ENCODE measurements at places on chromosomes 4 and X. TPM values are rescaled to one million over a fixed set of nuclear protein-coding genes. Genes with fewer than 3 reads are reported as not detected.

- DNase-seq: no peak
Observed at GRCh38 chr4:85607624-85608023, 132.7 kb downstream of the ARHGAP24 start.

The MAGEB10 gene
- not detected for total RNA-seq

The FRG2 gene
- total RNA-seq: 0.18 TPM

GRCh38 chr4:82965763-82966162, 44.9 kb downstream of the LIN54 start:
- no peak for DNase-seq

DNA sequence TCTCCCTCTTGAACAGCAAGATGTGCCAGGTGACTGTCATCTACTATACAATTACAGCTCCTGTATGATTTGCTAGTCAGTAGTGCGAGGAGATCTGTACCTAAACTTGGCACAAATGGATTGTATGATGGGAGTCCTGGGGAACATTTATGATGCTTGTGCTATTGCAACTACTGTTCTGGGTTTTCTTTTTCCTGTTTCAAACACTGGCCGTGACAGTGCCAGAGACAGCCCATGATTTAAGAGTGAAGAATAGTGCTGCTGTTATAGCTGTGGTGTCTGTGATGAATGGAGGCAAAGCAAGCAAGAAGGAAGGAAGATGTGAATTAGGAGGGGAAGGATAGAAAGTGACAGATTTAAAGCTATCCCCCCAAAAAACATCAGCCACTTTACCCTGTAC, 1868.9 kb downstream of the PCDH7 start:
- no peak for DNase-seq

GRCh38 chr4:163590619-163591264, 96.3 kb downstream of the TMA16 start:
- DNase-seq: no peak

GRCh38 chrX:119573222-119573621, 1.1 kb upstream of the UBE2A start:
- DNase-seq: no peak

DNA sequence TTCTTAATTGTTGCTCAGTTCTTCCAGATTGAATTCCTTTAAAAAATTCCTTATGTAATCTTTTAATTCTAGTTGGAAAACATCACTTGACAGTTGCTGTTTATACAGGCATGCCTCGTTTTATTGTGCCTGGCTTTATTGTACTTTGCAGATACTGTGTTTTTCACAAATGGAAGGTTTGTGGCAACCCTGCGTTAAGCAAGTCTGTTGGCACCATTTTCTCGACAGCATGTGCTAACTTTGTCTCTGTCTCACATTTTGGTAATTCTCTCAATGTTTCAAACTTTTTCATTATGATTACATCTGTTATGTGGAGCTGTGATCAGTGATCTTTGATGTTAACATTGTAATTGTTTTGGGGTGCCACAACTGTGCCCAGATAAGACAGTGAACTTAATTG, 33.4 kb downstream of the ZCCHC12 start:
- no peak for DNase-seq

GRCh38 chrX:67555578-67556203, 11.9 kb downstream of the AR start:
- DNase-seq: peak; percentile 9

The PCDH11X gene
- total RNA-seq: 47.7 TPM

The RRH gene
- not detected for total RNA-seq

The CLNK gene
- total RNA-seq: not detected

GRCh38 chr4:8079031-8079885, 79.4 kb downstream of the ABLIM2 start:
- DNase-seq: no peak

DNA sequence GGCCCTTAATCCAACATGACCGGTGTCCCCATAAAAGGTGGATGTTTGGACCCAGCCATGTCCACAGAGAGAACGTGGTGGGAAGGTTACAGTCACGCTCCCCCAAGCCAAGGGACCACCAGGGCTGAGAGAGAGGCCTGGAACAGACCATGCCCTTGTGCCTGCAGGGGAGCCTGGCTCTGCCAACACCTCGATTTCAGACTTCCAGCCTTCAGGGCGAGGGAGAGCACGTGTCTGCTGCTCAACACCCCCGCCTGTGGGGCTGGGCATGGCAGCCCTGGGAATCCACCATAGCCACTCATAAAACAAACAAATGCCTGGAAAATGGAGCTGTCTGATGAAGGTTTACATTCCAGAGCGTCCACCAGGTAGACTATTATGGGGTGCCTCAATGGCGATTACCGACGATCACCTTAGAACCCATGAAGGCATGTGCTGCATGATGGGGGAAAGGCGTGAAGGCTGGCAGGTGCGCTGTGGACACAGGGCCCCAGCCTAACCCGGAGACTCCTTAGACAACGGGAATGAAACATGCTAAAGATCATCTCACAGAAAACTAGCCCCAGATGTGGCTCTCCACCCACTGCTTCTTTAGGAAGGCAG, 42.3 kb upstream of the HMX1 start:
- peak; percentile 37 for DNase-seq

DNA sequence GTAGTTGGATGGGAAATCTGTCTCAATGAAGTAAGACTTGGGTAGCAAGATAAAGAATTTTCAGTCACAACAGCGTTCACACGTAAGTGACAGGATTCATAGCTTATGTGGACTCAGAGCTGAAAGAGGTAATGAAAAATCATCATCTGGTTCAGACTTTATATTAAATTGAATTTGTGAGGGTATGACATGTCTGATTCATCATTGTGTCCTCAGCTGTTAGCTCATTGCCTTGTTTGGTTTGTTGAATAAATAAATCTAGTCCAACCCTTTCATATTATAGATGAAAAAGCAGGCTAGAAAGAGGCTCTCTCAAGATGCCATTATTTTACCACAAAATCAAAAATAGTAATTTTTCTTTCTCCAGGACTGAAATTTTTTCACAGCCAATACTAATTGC, 2.7 kb upstream of the CYSLTR1 start:
- DNase-seq: no peak

DNA sequence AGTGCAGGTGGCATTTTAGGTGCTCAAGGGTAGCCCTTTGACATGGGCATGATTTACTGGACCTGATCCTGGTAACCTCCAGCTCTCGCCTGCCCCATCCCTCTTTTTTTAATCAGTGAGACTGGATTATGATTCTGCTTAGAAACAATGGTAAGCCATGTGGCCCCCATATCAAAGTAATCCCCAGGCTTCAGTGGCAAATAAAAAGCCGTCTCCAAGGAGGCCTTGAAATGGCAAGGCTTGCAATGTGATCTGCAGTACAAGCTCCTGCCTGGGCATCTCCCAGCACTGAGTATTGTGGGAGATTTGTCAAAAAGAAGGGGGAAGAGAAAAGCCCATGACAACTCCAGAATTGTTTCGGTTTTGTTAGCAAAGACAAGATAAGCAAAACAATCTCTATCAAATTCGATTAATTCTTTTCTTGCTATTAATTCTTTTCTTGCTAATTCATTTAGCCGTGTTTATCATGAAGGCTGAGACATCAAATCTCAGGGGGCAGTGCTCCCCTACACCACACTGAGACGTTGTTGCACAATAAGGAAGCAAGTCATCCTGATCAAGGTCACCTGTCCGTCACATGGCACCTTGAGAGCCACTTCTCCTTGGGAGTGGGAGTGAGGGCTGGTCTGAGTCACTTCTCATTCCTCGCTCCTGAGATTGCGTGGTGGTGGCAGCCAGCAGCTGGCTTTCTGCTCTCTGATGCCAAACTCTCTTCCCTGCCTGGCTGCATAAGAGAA, 312.7 kb upstream of the GATB start:
- DNase-seq: no peak

The TLR8 gene
- total RNA-seq: not detected

GRCh38 chr4:41461780-41462307, 76.1 kb upstream of the LIMCH1 start:
- no peak for DNase-seq

- peak; percentile 98 for DNase-seq
Observed at GRCh38 chr4:2934077-2934812, 29.0 kb downstream of the NOP14 start.

The CT45A5 gene
- total RNA-seq: 0.18 TPM

The KDR gene
- total RNA-seq: 29.7 TPM

DNA sequence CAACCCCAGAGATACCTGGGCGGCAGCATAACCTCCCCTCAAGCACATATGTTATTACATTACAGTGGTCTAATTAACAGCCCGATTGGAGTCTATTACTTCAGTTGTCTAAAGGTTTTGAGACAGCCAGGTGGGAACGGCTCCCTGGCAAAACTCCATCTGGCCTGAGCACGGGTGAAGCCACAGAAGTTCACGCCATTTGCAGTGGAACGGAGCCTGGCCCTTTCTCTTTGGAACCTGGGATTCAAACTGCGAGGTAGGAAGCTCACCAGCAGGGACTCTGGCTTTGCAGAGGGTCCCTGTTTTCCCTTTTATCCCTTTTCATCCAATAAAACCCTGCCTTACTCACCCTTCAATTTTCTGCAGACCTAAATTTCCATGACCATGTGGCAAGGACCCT, 45.9 kb upstream of the NEIL3 start:
- no peak for DNase-seq

- DNase-seq: no peak
Observed at GRCh38 chr4:176313596-176314336, 6.0 kb upstream of the SPCS3 start.

DNA sequence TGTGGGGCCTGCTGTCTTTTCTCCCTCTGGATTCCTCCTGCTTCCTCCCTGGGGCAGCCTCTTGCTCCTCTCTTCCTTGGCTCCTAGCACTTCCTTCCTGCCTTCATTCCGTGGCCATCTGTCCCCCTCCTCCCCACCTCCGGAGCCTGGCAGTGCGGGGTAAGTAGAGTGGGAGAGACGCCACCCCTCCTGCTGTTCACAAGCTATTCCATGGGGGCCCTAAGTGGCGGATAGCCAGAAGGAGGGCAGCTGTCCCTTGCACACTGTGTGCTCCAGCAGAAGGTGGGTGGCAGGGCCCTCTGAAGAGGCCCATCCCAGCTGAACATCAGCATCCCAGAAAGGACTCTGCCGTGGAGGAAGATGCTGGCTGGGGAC, 27.4 kb downstream of the CCNQ start:
- DNase-seq: no peak

The SHROOM4 gene
- total RNA-seq: 9.7 TPM

DNA sequence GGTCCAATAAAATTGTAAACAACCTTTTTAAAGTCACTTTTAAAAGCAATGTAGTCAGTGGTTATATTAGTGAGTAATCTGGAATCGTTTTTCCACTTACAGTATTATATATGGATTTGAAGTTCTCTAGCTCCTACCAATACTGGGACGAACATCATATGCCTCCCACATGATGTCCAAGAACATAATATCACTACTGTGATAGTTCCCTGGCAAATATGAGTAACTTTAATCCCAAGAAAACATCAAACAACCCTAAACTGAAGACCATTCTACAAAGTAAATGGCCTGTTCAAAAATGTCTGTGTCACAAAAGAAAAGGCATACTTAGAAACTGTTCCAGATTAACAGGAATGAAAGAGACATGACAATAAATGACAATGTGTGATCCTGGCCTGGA, 53.6 kb upstream of the FGFBP2 start:
- DNase-seq: no peak

GRCh38 chr4:1201851-1202525, 29.6 kb upstream of the SPON2 start:
- peak; percentile 51 for DNase-seq

The ANXA5 gene
- total RNA-seq: 278 TPM

The UGT2B11 gene
- total RNA-seq: not detected

- no peak for DNase-seq
Observed at GRCh38 chr4:7734651-7735260, 204.9 kb downstream of the AFAP1 start.

- no peak for DNase-seq
Observed at GRCh38 chr4:19381068-19381467, 870.6 kb upstream of the SLIT2 start.

DNA sequence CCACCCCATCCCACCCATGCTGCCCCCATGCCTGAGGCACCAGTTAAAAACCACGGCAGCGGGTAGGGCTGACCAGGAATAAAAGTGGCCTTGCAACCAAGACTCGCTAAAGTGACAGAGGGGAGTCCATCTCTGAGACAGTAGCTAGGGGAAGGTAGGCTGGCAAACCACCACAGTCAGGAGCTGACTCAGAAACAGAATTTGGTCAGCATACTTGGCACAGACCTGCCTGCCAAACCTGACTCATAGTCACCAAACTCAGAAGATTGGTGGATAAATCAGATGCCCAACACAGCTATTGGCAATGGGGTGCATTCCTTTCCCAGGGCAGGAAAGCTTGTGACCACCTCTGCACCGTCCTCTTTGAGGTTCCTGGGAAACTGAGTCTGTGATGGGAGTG, 193.8 kb downstream of the BCOR start:
- no peak for DNase-seq

The RAB40A gene
- total RNA-seq: 0.10 TPM

GRCh38 chrX:132486599-132487178, 2.1 kb downstream of the MBNL3 start:
- no peak for DNase-seq

GRCh38 chrX:31969714-31970113, 897.9 kb upstream of the FTHL17 start:
- DNase-seq: no peak

GRCh38 chr4:117796677-117797076, 237.6 kb upstream of the NDST3 start:
- no peak for DNase-seq
